ENCODE measurements at places on chromosomes 4 and X.

DNA sequence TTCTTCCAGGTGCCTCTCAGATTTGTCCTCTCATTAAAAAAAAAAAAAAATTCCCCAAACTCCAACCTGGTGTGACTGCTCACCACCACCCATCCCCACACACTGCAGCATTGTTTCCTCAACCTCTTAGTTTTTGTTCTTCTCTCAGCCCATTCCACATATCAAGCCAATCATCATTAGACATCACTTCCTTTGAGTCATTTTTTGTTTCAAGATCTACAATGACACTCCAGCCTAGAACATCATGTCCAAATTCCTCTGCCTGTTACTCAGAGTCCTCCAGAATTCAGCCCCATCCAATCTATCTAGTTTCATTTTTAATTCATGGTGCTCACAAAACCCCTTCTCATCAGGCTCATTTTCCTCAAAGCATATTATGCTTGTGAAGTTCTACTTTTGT, 262.5 kb upstream of the TEX13A start:
- DNase-seq: no peak

- DNase-seq: no peak
Observed at GRCh38 chrX:71493111-71493613, 39.7 kb upstream of the OGT start.

- DNase-seq: no peak
Observed at GRCh38 chr4:183356173-183356830, 34.1 kb upstream of the CLDN24 start.

DNA sequence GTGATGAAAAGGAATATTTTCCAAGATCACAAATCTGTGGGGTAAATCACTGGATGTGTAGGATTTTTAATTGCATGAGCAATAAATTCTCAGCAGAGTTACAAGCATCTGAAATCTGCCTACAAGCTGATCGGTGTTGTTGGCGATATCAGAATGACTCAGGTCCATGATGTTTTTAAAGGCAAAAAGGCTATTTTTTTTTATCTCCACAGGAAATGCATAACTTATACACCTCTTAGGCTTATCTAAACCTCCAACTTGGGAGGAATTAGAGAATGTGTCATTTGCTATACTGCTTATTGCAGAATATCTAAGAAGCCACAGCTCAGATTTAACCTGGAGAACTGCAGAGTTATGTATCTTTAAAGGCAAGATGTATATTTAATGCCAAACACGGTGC, 61.6 kb downstream of the KIT start:
- no peak for DNase-seq

DNA sequence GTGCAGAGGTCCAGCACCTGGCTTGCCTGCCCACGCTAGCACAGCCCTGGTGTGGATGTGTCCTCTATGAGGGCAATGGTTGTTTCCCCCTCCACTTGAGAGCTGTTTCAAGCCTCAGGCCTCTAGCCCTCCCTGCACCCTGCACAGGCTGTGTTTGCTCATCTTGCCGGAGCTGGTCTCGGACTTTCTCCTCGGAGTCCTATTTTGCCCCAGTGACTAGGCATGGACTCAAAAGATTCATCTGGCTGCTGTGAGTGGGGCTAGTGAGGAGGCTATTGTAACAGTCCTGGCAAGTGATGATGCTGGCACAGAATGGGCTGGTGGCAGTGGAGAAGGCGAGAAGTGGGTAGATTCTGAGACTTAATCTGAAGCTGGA, 5.8 kb downstream of the FOXP3 start:
- DNase-seq: no peak
